ENCODE measurements at places on chromosomes 6 and 20.

- DNase-seq: no peak
Measured at GRCh38 chr20:55415567-55416142, 589.7 kb downstream of the CBLN4 start.

DNA sequence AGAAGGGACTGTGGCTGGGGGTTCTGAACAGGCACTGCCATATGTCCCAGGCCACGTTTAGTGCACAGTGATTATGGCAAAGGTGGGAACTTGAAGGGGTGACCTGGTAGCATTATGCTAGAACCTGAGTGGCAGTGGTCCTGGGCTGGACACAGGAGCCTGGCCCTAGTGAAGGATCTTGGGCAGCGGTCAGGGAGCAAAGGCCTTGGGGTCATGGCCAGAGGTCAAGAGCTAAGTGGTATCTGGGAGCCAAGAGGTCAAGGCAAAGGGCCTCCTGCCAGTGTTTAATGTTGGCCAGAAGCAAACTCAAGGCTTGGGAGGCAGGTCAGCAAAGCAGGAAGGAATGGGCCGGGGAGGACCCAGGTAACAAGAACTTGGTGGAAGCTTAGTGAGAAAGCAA lies 254.5 kb downstream of the CDH26 start:
- no peak for DNase-seq

- no peak for DNase-seq
Measured at GRCh38 chr6:20620043-20620442, 85.8 kb downstream of the CDKAL1 start.

DNA sequence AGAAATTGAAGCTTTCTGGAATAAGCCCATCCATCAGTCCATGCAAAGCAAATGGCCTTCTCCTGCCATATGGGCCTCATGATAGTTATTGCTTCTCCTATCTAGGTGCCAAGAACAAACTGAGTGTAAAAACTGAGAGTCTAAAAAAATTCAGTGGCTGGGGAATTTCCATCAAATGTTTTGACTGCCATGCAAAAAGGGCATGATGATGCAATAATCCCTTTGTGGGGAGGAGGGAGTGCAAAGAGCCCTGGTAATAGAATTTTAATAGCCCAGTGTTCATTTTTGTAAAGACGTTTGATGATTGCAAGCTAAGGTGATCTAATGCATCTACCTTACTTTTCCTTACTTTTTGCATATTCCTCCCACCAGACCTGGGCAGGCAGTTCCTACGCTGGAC lies 683.7 kb downstream of the EPM2A start:
- DNase-seq: no peak

DNA sequence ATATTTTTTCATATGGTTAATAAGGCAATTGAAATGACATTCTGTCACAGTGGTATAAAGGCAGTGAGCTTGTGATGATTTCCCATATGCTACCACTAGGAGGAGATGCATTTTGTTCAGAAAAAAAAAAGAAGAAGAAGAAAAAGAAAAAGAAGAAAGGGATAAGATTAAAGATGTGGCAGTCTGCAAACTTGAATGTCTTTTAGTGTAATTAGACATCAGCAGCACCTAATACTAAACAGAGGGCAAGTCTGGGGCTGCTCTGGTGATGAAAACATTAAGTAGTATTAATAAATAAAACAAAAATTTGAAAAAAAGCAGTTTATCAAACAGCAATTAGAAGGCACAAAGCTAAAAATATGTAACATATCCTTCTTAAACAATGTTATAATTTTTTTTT lies 95.4 kb upstream of the DEFB112 start:
- DNase-seq: no peak

GRCh38 chr6:117550618-117551242 lies 51.6 kb downstream of the GOPC start:
- DNase-seq: no peak

DNA sequence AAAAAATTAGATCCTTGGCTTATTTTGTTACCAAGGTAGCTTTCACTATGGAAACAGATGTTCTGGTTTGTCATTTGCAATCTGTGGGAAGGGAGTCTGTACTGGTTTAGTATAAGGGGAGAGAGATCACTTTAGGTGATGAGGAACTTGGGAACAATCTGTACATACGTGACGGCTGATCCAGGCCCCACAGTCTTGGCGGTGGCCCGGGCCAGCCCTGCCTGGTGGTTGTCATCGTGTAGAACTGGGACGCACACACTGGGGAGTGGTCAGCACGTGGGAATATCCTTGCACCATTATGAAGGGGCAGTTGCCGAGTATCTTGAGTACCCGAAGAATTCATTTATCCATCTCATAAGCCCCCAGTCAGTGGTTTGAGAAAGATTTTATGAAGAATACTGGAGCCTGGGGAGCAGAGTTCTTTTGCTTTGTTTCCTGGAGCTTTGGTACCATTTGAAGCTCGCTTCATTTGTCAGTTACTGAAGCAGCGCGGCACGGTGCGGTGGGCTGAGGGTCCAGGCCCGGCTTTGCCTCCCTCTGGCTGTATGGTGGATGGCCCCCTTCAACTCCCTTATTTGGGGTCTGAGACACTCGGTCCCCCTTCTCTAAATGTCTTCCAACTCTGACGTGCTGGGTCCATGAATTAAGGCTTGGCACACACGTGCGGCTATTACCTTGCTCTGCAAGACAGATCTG lies 22.8 kb upstream of the CLDN20 start:
- no peak for DNase-seq

GRCh38 chr6:10976571-10976970 lies 67.5 kb downstream of the ELOVL2 start:
- no peak for DNase-seq

DNA sequence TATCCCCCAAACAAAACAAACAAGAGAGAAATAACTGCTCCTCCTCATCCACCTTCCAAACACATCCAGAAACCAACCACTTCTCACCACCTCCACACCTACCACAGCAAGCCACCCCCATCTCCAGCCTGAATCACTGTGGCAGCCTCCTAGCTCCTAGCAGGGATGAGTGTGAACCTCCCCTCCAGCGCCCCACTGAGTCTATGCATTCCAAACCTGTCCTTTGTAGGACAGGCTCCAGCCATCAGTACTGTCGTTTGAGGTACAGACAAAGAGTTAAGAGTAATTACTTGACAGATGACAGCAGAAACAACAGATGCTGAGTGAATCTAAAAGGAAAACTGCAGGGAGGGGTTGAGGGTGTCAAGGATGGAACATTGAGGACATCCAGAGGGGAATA lies 2.4 kb downstream of the METTL24 start:
- no peak for DNase-seq

DNA sequence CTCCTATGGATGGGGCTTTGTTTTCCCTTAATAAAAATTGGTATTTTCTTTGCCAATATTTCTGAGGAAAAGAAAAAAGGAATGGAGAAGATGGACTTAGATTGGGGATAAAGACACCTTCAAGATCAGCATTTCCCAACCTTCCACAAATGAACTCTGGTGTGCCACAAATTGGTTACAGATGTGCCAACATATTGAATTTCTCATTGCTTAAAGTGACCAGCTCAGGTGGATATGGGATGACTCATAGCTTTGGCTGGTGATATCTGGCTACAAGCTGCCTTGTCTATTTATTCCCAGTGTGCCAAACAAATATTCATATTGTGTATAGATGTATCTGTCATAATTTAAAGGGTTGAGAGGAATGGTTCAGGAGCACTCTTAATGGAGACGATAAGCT lies 32.5 kb downstream of the THEMIS start:
- no peak for DNase-seq

DNA sequence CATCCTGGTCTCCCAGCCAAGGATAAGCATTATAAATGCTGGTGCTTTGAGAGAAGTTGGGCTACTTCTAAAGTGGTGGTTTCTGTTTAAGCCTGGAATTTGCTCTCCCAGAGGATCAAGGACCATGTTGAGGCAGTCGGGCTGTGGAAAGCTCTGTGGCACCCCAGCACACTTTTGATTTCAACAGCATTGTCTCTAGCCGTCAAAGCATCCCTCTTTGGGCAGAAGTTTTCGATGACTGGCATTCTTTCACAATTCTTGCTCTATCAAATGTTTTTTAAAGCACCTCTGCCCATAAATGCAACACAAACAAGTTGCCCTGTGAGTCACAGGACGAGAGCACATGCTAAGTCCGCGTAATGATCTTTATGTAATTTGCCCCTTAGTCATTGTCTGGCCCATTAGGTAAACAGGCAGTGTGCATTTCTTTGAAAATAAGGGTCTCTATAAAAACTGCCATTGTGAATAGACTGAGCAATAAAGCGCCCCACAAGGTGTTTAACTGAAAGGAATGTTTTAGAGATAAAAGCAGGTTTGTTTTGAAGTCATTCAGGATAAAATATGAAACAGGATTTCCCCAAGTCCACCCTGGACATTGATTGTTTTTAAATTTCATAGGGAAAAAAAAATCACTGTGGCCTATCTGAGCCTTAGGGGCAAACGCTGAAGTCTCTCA lies 44.7 kb upstream of the FOXQ1 start:
- peak; percentile 18 for DNase-seq

GRCh38 chr6:106275692-106276091 lies 49.9 kb downstream of the ATG5 start:
- no peak for DNase-seq

- no peak for DNase-seq
Measured at GRCh38 chr20:1945134-1945618, 48.7 kb downstream of the PDYN start.
